Bone marrow (tissue), 2 donors: ENCODE measurements at places on chromosomes 7 and 10.

DNA sequence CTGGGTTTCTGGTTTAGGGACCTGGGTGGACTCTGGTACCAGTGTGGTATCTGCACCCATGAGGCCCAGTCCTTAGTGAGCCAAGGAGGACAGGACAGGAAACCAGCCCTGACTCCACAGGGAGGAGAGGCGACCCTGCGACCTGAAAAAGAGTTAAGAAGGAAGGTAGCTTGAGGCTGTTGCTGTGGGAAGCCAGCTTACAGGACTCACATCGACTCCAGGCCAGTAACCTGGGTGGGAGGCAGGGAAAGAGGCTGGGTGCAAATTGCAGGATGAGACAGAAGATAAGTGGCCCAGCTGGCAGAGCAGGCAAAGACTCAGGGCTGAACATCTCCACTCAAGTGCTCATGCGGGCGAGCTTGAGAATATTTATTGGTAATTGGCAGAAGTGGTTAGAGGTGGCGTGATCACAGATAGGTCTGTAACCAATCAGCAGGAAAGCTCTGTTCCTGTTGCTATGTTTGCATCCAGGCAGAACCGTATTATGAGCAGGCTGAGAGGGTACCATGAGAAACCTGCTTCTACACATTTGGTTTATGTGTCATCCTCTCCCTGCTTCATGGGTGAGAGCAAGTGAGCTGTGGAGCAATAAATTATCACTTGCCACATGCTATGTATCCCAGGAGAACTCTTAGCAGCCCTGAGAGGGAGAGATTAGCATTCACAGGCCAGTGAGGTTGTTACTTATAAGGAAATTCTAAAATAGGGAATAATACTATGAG, 11.0 kb downstream of the TLL2 start:
- DNase-seq, result no peak

GRCh38 chr10:44473146-44473545, 88.2 kb upstream of the CXCL12 start:
- DNase-seq, result no peak

DNA sequence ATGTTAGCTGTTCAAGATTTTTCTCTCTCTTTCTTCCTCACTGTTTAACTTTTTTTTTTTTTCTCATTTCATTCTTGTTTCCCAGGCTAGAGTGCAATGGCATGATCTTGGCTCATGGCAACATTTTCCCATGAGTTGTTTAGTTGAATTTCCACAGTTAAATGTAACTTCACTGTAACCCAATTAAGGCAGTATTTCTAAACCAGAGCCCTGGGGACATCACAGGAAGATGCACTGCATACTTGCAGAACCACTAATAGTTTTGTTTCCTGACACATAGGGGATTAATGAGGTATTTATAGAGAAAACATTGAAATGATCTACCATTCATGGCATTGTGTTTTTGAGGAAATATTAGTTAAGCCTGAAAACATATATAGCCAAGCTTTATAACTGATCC, 795.6 kb upstream of the GHITM start:
- no peak for DNase-seq

DNA sequence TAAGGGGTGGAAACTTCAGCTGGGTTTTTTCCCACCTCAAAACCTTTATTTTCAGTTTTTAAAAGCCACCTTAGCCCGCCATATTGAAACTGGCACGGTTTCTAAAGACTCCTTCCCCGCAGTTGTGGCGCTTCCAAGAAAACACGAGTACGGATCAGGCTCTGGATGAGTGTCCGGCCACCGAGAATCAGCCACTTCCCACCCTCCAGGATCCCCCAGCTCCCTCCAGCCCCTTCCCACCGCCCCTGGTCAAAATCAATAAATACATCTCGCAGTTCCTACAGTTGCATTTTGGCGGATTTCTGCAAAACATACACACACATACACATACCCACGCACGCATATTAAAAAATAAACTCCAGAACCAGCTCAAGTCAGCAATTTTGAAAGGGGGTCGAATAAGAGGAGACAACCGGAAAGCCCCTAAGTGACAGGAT, 1.1 kb downstream of the SFMBT2 start:
- no peak for DNase-seq

GRCh38 chr10:132891368-132891767, 51.0 kb downstream of the CFAP46 start:
- DNase-seq, result no peak

DNA sequence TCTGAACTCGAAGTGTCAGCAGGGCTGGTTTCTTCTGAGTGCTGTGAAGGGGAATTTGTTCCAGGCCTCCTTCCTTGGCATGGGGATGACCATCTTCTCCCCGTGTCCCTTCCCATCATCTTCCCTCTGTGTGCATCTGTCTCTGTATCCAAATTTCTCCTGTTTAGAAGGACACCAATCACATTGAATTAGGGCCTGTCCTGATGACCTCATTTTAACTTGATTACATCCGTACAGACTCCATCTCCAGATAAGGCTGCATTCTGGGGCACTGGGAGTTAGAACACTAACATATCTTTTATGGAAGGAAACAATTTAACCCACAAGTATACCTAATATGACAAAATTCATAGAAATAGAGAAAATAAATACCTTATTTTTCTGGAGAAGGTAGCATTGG, 76.8 kb upstream of the ANKRD1 start:
- no peak for DNase-seq

DNA sequence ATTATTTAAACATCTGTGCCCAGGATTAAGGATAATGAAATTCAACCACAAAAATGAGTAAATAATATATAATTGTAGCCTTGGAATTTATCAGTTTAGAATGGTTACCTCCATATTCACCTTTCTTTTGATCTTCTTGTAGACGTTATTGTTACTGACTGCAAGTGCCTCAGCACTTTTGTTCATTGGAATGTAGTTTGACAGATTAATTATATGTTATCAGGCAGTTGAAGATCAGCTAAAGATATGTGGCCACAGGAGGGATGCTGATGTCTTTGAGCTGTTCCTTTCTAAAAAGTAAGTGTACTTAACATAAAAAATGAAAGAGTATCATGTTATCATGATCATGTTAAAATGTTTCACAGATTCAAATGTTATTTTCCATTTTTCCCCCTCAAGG, 5.6 kb downstream of the LRRC72 start:
- DNase-seq, result no peak

DNA sequence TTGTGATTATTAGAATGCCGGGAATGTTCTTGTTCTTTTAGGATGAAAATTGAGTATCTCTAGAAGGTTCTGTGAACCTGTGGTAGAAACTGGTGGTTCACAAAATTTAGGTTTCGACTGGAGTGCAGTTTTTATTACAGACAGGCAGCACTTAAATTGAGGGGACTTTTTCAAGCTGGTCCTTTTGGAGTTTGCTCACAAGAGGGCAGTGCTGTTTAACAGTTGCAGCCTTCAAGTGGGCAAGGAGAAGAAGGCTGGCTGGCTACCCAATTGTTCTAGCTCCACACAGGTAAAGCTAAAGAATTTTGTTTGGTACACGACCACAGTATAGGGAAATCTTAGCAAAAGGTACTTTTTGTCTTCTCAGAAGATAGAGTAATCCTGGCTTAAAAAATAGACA, 233.6 kb downstream of the SNX13 start:
- no peak for DNase-seq

- no peak for DNase-seq
Observed at GRCh38 chr10:86367152-86367951, 757 bp upstream of the GRID1 start.

- no peak for DNase-seq
Observed at GRCh38 chr10:53395449-53395848, 622.9 kb upstream of the MBL2 start.

GRCh38 chr7:42854571-42855118, 57.2 kb downstream of the C7orf25 start:
- DNase-seq, result no peak

DNA sequence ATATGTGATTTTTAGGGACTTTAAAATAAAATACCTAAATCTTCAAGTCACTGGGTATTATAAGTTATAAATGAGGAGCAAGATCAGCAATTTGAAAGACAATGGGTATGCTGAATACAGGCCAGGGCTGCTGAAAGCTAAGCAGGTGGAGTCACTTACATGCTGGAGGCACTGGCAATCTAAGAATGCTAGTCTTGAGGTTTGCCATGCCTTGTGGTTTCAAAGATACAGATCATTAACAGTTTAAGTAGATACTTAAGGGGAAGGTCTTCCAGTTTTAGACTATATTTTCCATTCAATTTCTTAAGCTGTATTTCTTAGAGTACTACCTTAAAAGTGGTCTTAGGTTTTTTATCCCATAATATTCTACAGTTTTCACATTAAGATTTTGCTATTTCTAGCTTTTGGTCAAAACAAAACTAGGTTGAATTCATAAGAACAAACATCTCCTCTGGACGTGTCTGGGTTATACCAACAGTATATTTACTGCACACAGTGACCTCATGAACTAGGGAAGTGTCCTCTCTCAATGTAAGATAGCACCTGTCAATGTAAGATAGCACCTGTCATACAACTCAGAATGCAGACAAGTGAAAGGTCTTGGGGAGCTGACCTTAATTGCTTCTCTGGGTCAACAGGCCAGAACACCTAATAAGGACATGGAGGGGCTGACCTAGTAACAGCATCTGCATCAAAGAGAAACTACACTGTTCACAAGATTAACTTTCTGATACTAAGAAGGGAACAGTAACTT, 2.0 kb downstream of the SRI start:
- no peak for DNase-seq

GRCh38 chr7:1220977-1221745, 11.5 kb upstream of the UNCX start:
- DNase-seq, result no peak

GRCh38 chr7:44194562-44195145, 5.4 kb upstream of the GCK start:
- DNase-seq, result no peak

DNA sequence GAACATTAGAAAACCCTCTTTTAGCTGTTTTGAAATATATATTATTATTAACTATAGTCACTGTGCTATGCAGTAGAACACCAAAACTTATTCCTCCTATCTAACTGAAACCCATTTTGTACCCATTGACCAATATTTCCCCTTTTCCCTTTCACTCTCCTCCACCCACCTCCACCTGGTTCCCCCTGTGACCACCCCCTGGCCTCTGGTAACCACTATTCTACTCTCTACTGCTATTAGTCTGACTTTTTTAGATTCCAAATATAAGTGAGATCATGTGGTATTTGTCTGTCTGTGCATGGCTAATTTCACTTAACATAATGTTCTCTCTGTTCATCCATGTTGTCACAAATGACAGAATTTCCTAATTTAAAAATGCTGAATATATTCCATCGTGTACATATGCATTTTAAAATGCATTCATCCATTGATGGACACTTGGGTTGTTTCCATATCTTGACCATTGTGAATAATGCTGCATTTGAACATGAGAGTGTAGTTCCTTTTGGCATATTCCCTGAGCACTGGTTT, 18.7 kb downstream of the TBC1D12 start:
- DNase-seq, result no peak

DNA sequence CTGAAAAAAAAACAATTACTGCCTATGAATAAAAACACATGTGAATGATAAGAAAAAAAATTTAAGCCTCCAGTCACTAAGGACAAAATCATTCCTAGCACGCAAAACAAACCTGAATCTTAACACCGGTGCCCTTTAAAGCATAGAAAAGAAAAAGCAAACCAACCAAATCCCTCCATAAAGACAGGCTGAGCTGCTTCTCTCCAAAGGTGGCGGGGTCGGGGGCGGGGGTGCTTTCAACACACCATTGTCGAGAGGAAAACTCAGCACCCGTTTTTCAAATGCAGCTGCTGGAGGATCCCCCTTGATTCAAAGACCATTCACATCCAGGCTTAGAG, 1.4 kb downstream of the ST8SIA6 start:
- no peak for DNase-seq

- no peak for DNase-seq
Observed at GRCh38 chr7:105674200-105674920, 93.1 kb upstream of the EFCAB10 start.

- DNase-seq, result peak; percentile 44
Observed at GRCh38 chr7:69668339-69668870, 70.1 kb downstream of the AUTS2 start.

- no peak for DNase-seq
Observed at GRCh38 chr7:118245267-118246040, 20.9 kb downstream of the ANKRD7 start.

DNA sequence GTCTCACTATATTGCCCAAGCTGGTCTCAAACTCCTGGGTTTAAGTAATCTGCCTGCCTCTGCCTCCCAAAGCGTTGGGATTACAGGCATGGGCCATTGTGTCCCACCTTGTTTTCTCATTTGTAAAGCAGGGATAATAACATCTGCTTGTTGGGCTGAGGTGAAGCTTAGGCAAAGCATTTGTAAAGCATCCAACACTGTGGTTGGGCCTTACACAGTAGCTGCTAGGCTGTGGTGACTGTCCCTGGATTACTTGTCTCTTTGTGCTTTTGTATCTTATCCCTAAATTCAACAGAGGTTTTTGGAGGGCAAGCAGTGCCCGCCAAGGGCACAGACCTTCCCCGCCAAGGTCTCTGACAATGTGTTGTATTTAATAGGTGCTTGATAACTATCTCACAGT, 14.3 kb downstream of the HKDC1 start:
- DNase-seq, result no peak

- no peak for DNase-seq
Observed at GRCh38 chr10:78044699-78045098, 11.0 kb downstream of the RPS24 start.

GRCh38 chr10:90413196-90413595, 444.6 kb downstream of the HTR7 start:
- no peak for DNase-seq

DNA sequence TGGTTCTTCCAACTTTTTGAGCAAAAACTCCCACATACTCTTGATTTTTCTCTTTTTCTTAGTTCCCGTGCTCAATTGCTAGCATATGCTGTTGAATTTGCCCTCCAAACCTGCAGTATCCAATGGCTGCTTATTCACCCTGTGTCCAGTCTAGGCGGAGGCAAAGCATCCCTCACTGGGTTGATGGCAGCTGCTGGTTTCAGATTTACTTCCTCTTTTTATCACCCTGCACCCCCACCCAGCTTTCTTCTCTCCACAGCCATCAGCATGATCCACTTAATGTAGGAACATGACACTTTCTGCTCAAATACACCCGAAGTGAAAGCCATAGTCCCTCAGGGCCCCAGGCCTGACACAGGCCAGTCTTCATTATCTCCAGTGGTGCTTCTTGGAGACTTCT, 87.6 kb upstream of the ADARB2 start:
- no peak for DNase-seq

GRCh38 chr7:43458330-43459018, 124.4 kb upstream of the STK17A start:
- DNase-seq, result no peak

- no peak for DNase-seq
Observed at GRCh38 chr7:129670656-129671055, 59.1 kb downstream of the NRF1 start.
